Naive B cell (primary cell): ENCODE measurements at places on chromosomes 11 and 22. TPM values are rescaled to one million over a fixed set of nuclear protein-coding genes. Genes with fewer than 3 reads are reported as not detected.
A peak's percentile ranks its signal among the peaks of the same experiment; 100 is the strongest.

The DDIAS gene
- polyA plus RNA-seq = 8.6 TPM

The MORC2 gene
- polyA plus RNA-seq = 4.5 TPM

The OR10A2 gene
- polyA plus RNA-seq = not detected

DNA sequence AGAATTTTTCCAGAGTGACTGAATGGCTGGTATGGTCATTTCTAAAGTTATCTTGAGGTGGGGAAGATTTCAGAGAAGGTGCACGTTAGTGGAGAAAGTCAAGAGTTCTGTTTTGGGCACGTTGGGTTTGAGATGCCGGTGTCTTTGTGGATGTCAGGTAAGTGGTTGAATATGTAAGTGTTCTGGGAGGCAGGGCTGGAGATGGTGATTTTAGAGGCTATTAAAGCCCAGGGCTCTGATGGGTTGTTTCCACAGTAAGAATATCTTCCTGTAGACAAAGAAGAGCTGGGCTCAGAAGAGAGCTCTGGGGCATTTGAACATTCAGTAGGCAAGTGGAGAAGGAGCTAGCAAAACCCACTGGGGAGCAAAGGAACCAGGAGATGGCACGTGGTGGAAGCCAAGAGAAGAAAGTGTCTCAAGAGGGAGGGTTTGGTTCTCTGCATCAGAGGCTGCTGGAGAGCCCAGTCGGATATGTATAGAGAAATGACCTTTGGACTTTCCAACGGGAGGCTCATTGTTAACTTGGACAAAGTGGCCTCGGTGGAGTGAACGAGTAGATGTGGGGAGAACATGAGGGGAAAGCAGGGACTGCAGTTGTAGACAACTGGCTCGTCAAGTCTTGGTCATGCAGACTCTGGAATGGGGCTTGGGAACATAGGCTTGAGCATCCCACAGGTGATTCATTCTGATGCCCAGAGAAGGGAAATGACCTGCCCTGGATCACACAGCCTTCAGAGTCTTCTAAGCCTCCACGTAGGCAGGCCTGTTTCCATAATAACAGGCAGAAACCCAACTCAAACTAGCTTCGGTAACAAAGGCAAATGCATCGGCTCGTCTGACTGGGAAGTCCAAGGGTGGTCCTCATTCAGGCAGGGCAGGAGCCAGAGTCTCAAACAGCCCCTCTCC is 98.4 kb upstream of the PARVA start:
- H3K36me3 ChIP-seq = no peaks in the 10 kb centered on the region
- peaks cover 6% of the 10 kb centered on the region for H3K27me3 ChIP-seq
- H3K27ac ChIP-seq = no peak overlapping the region
- DNase-seq = no peak

GRCh38 chr11:47111318-47111804 is 65.3 kb downstream of the ARFGAP2 start:
- peaks cover 3% of the 10 kb centered on the region for H3K4me1 ChIP-seq
- H3K27me3 ChIP-seq = no peaks in the 10 kb centered on the region
- DNase-seq = no peak
- peaks cover 5% of the 10 kb centered on the region for H3K36me3 ChIP-seq
- H3K4me3 ChIP-seq = no peak overlapping the region

DNA sequence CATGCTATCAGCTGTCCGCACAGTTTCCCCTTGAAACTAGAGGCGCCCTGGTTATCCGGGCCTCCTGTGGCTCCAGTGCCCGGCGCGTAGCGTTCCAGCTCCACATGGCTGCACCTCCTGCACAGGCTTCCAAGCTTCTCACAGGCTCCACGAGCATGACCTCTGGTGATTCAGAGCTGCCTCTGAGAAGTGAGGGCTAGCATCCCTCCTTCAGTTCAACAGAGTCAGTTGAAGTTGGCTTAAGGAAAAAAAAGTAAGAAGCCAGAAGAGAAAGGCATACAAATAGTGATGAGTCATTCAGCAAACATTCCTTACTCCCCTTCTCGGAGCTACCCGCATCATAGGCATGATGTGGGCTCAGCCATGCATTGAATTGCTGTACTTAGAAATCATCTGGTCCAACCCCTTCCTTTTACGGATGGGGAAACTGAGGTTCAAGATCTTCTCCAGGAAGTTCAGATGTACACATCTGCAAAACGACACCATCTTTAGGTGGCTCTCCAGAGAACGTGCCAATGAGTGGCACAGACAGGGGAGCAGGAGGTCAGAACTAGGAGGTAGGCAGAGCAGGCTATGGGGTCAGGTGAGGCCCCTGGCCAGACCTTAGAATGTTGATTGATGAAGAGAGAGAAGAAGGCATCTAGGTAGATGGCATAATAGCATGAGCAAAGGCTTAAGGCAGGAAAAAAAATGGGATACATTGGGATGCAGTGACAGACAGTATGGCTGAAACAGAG is 216.3 kb upstream of the TBCEL start:
- no peaks in the 10 kb centered on the region for H3K36me3 ChIP-seq
- DNase-seq = no peak
- H3K27ac ChIP-seq = no peak overlapping the region
- H3K4me1 ChIP-seq = no peaks in the 10 kb centered on the region
- peaks cover 32% of the 10 kb centered on the region for H3K27me3 ChIP-seq
- H3K4me3 ChIP-seq = no peak overlapping the region

- no peak overlapping the region for H3K4me3 ChIP-seq
- H3K27me3 ChIP-seq = peaks cover 11% of the 10 kb centered on the region
- DNase-seq = no peak
- peaks cover under 1% of the 10 kb centered on the region for H3K4me1 ChIP-seq
- no peak overlapping the region for H3K27ac ChIP-seq
Measured at GRCh38 chr11:69193629-69194028, 37.9 kb downstream of the SMIM38 start.

GRCh38 chr11:88183233-88183632 is 8.0 kb upstream of the RAB38 start:
- no peak for DNase-seq
- no peak overlapping the region for H3K27ac ChIP-seq
- H3K4me1 ChIP-seq = no peaks in the 10 kb centered on the region

DNA sequence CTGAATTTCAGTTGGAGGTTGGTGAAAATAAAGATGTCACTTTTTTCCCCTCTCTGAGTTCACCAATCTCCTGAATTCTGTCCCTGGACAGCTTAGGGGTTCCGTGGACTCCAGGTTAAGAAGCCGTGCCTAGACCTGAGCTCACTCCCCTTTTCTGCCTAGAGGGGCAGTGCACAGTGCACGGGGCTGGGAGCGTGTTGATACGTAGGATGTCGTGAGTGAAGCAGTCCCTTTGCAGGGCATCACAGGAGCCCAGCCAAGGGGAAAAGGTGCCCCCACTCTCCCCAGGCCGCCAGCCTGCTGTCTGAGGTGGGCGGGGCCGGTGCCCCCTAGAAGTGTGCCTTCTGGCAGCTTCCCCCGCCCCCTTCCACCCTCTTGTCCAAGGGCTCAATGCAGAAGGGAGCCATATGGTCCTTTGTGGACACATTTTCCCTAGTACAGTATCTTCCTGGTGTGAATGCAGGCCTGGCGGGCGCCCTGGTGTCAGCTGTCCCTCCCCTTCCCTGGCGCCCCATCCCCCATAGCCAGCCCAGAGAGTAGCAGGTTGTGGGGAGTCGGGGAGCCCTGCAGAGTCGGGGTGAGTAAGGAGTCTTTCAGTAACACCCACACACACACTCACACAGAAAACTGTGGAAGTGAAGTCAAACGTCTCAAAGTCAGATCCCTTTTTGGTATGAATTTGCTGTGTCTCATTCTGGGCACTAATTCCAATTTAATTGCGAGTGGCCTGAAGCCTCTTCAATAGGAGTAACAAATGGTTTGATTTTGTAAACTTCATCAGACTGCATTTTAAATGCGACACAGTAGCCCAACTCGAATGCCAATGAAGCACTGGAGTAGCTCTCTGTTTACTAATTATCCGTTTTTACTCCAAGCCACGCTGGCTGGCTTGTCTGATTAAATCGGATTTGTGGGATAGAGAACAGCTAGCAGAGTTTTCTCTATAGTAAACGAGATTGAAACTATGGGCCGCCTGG is 67.5 kb upstream of the NNMT start:
- no peak overlapping the region for H3K27ac ChIP-seq
- DNase-seq = no peak
- no peaks in the 10 kb centered on the region for H3K36me3 ChIP-seq
- peaks cover 8% of the 10 kb centered on the region for H3K4me1 ChIP-seq
- H3K27me3 ChIP-seq = peaks cover 8% of the 10 kb centered on the region

DNA sequence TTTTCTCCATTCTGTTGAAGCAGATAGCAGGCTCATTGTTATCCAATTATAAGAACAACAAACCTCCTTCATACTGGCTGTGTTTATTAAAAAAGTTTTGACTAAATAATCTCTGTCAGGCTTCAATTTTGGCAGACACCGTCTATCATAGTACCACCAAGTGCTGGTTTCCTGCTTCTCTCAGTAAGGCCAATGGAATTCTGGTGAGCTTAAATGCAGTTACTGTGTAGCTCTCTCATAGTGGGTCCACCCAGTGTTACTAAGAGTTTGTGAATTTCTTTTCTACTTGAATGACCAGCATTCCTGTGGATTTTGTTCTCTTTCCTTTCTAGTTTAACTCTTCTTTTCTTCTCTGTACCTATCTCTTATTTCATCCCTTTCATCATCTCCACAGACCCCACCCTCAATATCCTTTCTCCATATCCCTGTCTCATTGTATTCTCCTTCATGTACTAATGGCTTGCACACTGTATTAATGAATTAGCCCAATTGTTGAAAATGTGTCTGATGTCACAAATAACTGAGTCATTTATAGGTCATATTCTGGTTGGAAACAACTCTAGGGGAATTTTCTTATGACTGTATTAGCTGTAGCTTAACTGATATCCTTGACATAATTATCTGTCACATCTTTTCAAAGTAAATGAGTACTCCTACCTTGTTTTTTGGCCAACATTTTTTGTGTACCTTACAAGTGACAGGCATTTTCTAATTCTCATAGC is 372.1 kb downstream of the FAT3 start:
- no peaks in the 10 kb centered on the region for H3K4me1 ChIP-seq
- no peak overlapping the region for H3K4me3 ChIP-seq

DNA sequence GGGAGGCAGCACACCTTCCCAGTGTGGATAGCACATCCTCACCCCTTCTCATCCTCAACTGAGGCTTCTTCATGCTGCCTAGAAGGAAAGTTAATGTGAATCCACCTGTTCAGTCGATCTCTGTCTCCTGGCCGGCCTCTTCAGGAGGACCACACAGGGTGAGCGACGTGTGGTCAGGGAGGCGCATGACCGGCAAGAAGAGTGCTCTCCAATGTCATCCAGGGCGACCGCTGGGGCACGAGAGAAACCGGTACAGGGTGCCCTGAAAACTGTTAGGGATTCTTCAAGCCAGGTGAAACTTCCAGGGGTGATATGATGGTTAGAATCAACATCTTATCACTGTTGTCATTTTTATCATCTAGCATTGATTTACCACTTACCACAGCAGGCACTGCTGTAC is 43.0 kb downstream of the IGSF9B start:
- DNase-seq = no peak
- H3K27ac ChIP-seq = no peak overlapping the region
- no peak overlapping the region for H3K4me3 ChIP-seq
- peaks cover 2% of the 10 kb centered on the region for H3K4me1 ChIP-seq
- H3K36me3 ChIP-seq = no peaks in the 10 kb centered on the region
- H3K27me3 ChIP-seq = peaks cover 26% of the 10 kb centered on the region

GRCh38 chr11:116654526-116654925 is 118.3 kb downstream of the BUD13 start:
- peaks cover 4% of the 10 kb centered on the region for H3K36me3 ChIP-seq
- DNase-seq = no peak
- no peak overlapping the region for H3K27ac ChIP-seq
- H3K4me1 ChIP-seq = no peaks in the 10 kb centered on the region
- peaks cover 40% of the 10 kb centered on the region for H3K27me3 ChIP-seq

- H3K4me3 ChIP-seq = peak overlapping the region; percentile 79
- peak overlapping the region; percentile 79 for H3K27ac ChIP-seq
- H3K27me3 ChIP-seq = peaks cover 16% of the 10 kb centered on the region
- no peak for DNase-seq
Measured at GRCh38 chr11:76657187-76658170, 13.1 kb downstream of the LRRC32 start.

- no peak for DNase-seq
- no peaks in the 10 kb centered on the region for H3K4me1 ChIP-seq
- no peaks in the 10 kb centered on the region for H3K36me3 ChIP-seq
- H3K4me3 ChIP-seq = no peak overlapping the region
Measured at GRCh38 chr11:108405706-108406105, 61.6 kb downstream of the C11orf65 start.

DNA sequence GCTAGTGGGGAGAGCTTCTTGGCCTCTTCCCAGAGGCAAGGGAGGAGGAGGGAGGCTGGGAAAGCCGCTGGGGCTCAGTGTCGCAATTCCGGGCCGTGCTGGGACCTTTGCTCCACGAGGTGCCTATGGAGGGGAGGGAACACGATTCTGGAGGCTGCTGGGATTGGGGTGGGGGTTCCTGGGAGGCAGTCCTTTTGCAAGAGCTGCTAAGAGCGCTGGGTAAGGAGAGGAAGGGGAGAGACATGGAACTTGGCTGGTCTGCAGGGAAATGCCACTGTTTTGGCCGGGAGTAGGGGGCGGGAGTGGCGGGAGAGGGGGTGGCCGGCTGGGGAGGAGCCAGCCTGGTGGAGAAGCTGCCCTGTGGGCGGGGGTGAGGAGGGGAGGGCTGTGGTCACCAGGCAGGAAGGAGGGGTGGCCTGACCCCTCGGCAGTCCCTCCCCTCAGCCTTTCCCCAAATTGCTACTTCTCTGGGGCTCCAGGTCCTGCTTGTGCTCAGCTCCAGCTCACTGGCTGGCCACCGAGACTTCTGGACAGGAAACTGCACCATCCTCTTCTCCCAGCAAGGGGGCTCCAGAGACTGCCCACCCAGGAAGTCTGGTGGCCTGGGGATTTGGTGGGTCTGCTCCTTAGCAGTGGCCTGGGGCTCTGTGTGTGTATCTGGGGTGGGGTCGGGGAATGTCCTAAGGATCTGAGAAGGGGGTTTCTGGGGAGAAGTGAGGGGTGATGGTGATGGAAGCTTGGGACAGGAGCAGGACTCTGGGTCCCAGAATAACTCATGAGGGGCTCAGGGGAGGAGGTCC is at the start of gene NR1H3:
TSS of gene NR1H3 (plus strand) at position 480 of the 800 bp plus-strand sequence. CDS start 1,221 bp downstream, outside the sequence.
- no peaks in the 10 kb centered on the region for H3K27me3 ChIP-seq
- H3K36me3 ChIP-seq = no peaks in the 10 kb centered on the region
- H3K4me3 ChIP-seq = no peak within 1 kb of the TSS
- no peak for DNase-seq
- H3K4me1 ChIP-seq = peaks cover 19% of the 10 kb centered on the region

GRCh38 chr11:64409278-64409677 is 50.3 kb downstream of the RPS6KA4 start:
- H3K4me1 ChIP-seq = peaks cover 5% of the 10 kb centered on the region
- H3K27ac ChIP-seq = no peak overlapping the region
- no peak for DNase-seq
- H3K27me3 ChIP-seq = peaks cover 20% of the 10 kb centered on the region
